ENCODE measurements at places on chromosomes 1 and 21.

DNA sequence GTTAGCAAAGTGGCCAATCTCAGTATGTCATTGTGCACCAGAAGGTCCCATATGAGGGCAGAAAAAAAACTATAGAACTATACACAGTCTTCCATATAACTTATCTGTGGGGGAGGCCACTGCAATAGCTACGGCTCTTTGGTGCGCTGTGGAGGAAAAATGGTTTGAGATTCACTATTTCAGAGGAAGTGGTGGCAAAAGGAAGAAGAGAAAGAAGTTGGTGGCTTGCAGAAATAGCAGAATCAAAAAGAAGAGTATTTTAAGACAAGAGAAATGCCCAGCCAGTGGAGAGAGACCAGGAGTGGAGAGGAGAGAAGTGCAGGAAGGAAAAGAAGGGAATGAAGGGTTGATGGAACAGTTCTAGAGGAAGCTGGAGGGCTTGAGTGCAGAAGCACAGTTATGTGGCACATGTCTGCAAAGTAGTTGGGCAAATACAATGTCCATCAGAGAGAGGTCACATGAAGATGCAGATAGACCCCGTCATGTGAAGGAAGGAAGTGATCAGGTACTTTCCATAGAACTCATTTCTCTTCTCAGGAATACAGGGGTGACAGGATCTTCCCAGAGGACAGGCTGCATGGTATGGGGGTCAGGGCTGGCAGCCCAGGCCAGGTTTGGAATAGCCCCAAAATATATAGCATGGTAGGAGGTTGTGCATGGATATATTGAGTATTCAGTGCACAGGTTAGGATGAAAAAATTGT is 64.6 kb downstream of the RUNX1 start:
- no peaks in the 10 kb centered on the region for H3K27me3 ChIP-seq
- DNase-seq, result no peak
- H3K4me1 ChIP-seq, result peaks cover 65% of the 10 kb centered on the region
- peak overlapping the region; percentile 67 for H3K27ac ChIP-seq

DNA sequence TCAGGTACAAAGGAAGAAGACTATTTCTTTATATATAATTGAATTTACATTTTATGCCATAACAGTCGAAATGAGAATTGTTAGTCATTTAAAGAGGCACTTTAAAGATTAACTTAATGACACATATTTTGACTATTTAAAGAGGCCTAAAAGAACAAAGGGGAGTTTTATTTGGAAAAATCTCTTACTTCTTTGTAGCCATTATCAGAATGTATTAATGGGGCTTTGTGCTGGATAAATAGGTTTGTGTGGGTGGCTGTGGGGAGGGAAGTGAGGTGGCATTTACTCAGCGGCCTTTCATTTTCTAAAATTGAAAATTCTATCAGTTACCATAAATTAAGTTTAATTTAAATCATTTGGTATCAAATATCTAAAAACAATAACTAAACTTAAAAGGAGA is 462.2 kb upstream of the CXADR start:
- H3K36me3 ChIP-seq, result no peaks in the 10 kb centered on the region
- H3K27ac ChIP-seq, result no peak overlapping the region
- H3K4me1 ChIP-seq, result no peaks in the 10 kb centered on the region
- DNase-seq, result no peak
- no peaks in the 10 kb centered on the region for H3K27me3 ChIP-seq
- H3K4me3 ChIP-seq, result no peak overlapping the region

- peaks cover under 1% of the 10 kb centered on the region for H3K4me1 ChIP-seq
- H3K36me3 ChIP-seq, result no peaks in the 10 kb centered on the region
- H3K4me3 ChIP-seq, result no peak overlapping the region
- H3K27me3 ChIP-seq, result peaks cover 17% of the 10 kb centered on the region
These were observed 20.7 kb downstream of the NR5A2 start for GRCh38 chr1:200048244-200048643.

- no peaks in the 10 kb centered on the region for H3K4me1 ChIP-seq
- peaks cover 9% of the 10 kb centered on the region for H3K36me3 ChIP-seq
These were observed 22.3 kb downstream of the THEM4 start for GRCh38 chr1:151887028-151887427.

- DNase-seq, result no peak
- H3K36me3 ChIP-seq, result no peaks in the 10 kb centered on the region
- H3K27me3 ChIP-seq, result no peaks in the 10 kb centered on the region
These were observed 171.4 kb upstream of the ZP4 start for GRCh38 chr1:238061967-238062613.

DNA sequence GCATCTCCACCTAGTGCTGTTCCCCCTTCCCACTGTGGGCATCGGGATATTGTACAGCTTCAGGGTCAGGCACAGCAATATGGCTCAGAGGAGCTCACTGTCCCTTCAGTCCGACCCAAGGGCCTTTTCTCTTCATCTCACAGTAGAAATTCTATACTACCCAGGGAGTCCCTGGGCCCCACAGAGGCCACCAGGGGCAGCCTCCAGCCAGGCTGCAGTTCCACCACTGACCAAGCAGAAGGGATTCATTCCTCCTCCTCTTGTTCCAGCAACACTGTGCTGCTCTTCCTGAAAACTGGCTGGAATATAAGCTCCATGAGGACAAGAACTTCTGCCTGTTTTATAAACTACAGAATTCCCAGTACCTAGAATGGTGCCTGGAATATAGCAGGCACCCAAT is 70.5 kb downstream of the CD34 start:
- H3K4me3 ChIP-seq, result no peak overlapping the region
- peaks cover 18% of the 10 kb centered on the region for H3K4me1 ChIP-seq
- no peak for DNase-seq
- no peaks in the 10 kb centered on the region for H3K36me3 ChIP-seq
- no peaks in the 10 kb centered on the region for H3K27me3 ChIP-seq
- H3K27ac ChIP-seq, result no peak overlapping the region

- DNase-seq, result no peak
- no peaks in the 10 kb centered on the region for H3K36me3 ChIP-seq
- H3K27ac ChIP-seq, result no peak overlapping the region
- H3K4me3 ChIP-seq, result no peak overlapping the region
- H3K27me3 ChIP-seq, result no peaks in the 10 kb centered on the region
- H3K4me1 ChIP-seq, result no peaks in the 10 kb centered on the region
These were observed 30.0 kb downstream of the CDK18 start for GRCh38 chr1:205534444-205534985.

GRCh38 chr1:3152143-3152542 is 83.1 kb downstream of the PRDM16 start:
- no peak for DNase-seq
- H3K36me3 ChIP-seq, result no peaks in the 10 kb centered on the region
- no peaks in the 10 kb centered on the region for H3K4me1 ChIP-seq
- H3K4me3 ChIP-seq, result no peak overlapping the region
- H3K27me3 ChIP-seq, result peaks cover 4% of the 10 kb centered on the region
- no peak overlapping the region for H3K27ac ChIP-seq

DNA sequence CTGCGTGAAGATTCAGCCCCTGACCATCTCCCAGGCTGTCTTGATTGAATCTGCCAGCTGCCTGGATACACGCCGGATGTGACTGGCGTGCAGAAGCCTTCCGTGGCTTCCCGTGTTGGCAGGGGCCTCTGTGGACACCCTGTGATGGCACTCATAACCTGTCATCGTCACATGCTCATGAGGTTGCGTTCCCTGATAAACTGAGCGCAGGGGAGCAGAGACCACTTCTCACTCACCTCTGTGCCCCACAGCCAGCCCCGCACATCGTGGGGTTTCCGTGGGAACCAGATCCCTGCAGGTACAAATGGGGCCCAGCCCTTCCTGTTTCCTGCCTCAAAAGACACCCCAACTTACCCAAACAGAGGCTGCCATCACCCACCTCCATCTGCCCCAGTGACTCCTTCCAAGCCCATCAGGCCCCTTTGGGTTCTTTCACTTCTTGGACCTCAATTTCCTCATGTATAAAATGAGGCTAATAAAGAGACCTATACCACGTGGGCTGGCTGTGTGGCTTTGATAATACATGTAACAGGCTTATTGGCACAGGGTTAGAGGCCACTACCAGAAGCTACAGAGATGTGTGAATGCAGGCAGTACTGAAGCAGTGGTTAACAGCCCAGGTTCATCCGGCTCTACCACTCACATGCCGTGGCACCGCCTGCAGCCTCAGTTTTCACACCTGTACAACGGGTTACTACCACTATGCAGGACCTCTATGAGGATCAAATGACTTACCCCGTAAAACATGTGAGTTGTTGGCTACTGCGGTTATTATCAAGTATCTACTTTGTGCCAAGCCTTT is 23.6 kb downstream of the HTR6 start:
- H3K27ac ChIP-seq, result peak overlapping the region; percentile 71
- H3K4me3 ChIP-seq, result no peak overlapping the region
- DNase-seq, result peak; percentile 35
- peaks cover 24% of the 10 kb centered on the region for H3K4me1 ChIP-seq

DNA sequence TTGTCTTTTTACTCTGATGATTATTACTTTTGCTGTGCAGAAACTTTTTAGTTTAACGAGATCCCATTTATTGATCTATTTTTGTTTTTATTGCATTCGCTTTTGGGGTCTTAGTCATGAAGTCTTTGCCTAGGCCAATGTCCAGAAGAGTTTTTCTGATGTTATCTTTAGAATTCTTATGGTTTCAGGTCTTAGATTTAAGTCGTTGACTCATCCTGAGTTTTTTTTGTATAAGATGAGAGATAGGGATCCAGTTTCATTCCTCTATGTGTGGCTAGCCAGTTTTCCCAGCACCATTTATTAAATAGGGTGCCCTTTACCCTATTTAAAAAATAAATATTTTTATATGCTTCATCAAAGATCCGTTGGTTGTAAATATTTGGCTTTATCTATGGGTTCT is 13.2 kb downstream of the MAN1C1 start:
- no peak overlapping the region for H3K4me3 ChIP-seq
- H3K36me3 ChIP-seq, result no peaks in the 10 kb centered on the region
- no peak for DNase-seq
- no peak overlapping the region for H3K27ac ChIP-seq

- H3K27me3 ChIP-seq, result peaks cover 18% of the 10 kb centered on the region
- no peak overlapping the region for H3K4me3 ChIP-seq
- no peak overlapping the region for H3K27ac ChIP-seq
- H3K4me1 ChIP-seq, result no peaks in the 10 kb centered on the region
- no peaks in the 10 kb centered on the region for H3K36me3 ChIP-seq
- DNase-seq, result no peak
These were observed 689 bp downstream of the PKP1 start for GRCh38 chr1:201283836-201284553.

DNA sequence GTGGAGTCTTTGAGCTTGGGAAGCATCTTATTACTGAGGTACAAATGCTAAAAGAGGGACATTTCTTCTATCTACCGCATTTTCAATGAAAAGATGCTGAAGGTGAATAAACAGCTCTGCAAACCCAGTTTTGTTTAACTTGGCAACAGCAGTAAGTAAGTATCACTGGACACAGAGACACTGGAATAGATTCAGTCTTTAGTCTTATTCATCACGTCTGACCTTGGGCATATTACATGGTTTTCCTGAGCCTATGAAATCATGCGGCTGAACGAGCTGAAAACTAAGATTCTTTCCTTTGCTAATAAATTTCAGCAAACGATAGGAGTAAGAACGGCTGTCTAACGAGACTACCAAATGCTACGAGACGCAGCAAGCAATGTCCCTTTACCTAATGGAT is 207.4 kb downstream of the GABPA start:
- H3K27me3 ChIP-seq, result no peaks in the 10 kb centered on the region
- H3K27ac ChIP-seq, result no peak overlapping the region
- no peaks in the 10 kb centered on the region for H3K36me3 ChIP-seq
- H3K4me1 ChIP-seq, result no peaks in the 10 kb centered on the region
- no peak for DNase-seq

GRCh38 chr1:241136389-241136788 is 220.6 kb downstream of the RGS7 start:
- H3K4me3 ChIP-seq, result no peak overlapping the region
- no peaks in the 10 kb centered on the region for H3K4me1 ChIP-seq
- DNase-seq, result no peak
- H3K36me3 ChIP-seq, result no peaks in the 10 kb centered on the region
- no peaks in the 10 kb centered on the region for H3K27me3 ChIP-seq
- H3K27ac ChIP-seq, result no peak overlapping the region

- H3K27ac ChIP-seq, result no peak overlapping the region
- peaks cover 33% of the 10 kb centered on the region for H3K36me3 ChIP-seq
- DNase-seq, result no peak
- H3K27me3 ChIP-seq, result no peaks in the 10 kb centered on the region
These were observed 3.2 kb downstream of the PLEKHO1 start for GRCh38 chr1:150152772-150153456.
